ENCODE measurements at places on chromosomes 6 and 20.
A peak's percentile ranks its signal among the peaks of the same experiment; 100 is the strongest.

DNA sequence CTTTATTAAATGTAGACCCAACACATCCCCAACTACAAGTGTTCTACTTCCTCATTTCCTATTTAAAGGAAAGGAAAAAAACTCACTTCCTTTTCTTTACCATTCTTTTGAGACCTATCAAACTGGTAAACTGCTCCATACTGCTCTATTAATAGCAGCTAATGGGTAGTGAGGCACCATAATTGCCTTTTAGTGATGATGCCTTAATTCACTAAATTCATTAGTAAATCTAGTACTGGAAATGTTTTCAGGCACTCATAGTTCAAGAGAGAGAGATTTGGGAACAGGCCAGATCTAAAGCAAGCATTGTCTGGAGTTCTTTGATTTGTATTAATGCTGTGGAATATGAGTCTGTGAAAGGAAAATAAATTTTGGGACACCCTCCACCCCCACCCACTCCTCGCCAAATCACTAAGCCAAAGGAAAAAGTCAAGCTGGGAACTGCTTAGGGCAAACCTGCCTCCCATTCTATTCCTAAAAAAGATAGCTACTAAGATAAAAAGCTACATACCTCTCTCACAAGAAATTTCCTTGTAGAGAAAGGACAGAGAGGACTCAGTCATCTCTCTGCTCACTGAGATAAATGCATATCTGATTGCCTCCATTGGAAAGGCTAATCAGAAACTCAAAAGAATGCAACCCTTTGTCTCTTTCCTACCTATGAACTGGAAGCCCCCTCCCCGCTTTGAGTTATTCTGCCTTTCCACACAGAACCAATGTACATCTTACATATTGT, 13.6 kb upstream of the IBTK start:
- no peak for DNase-seq

DNA sequence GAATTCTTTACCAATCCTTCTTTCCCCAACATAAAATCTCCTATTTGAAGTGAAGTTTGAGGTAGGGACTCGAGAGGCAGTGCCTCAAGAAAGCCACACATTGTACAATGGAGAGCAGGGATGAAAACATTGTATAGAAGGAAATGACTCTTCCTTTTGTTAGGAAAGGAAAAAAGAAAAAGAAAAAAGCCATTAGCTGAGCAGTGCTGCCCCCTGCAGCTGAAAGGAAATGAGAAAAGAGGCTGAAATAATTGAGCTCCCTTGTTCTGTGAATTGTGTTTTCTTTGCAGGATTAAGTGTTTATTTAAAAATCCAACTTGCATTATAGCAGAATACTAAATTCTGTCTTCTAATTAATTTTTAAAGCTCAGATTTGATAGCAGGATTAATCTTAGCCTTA, 162.9 kb upstream of the SASH1 start:
- DNase-seq, result no peak

DNA sequence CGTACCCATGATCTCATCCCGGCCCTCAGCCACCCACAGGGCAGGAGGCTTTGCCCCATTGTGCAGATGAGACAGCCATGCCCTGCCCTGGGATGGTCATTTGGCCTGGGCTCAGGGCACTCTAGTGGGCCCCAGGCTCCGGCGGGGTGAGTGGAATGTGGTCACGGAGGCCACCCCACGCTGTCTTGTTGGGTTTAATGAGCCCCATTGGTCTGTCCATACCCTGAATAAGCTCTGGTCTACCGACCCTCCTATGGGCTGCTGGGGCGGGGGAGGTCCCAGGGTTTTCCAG, 50.6 kb downstream of the FGD2 start:
- no peak for DNase-seq

- DNase-seq, result peak; percentile 8
Observed at GRCh38 chr6:113018351-113019151, 671.4 kb downstream of the RFPL4B start.

DNA sequence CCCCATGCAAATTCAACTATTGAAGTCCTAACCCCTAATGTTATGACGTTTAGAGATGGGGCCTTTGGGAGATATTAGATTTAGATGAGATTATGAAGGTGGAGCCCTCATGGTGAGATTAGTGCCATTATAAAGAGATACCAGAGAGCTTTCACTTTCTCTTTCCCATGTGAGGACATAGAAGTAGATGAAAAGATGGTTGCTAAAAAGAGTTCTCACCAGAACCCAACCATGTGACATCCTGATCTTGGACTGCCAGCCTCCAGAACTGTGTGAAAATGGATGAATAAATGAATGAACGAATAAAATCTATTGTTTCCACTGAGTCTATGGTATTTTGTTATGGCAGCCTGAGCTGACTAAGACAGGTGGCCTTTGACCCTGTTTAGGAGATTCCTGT, 50.6 kb upstream of the FBXO30 start:
- no peak for DNase-seq

- peak; percentile 35 for DNase-seq
Observed at GRCh38 chr20:49450281-49450721, 32.2 kb downstream of the KCNB1 start.

- peak; percentile 48 for DNase-seq
Observed at GRCh38 chr20:6765469-6766058, 1.9 kb upstream of the BMP2 start.

- DNase-seq, result no peak
Observed at GRCh38 chr6:154301086-154301625, 55.4 kb downstream of the IPCEF1 start.

DNA sequence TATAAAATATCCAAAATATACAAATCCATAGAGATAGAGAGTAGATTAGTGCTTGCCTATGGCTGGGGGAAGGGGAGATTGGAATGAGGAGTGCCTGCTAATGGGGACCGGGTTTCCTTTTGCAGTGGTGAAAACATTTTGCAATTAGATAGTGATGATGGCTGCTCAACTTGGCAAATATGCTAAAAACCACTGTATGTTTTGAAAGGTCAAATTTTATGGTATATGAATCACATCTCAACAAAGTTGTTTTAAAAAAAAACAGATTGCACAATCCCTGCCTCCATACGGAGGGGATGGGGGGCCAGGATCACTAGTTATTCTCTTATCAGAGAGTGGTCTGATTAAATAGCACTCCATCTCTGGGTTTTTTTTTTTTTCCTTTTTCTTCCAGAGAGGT, 76.9 kb upstream of the RIPOR2 start:
- no peak for DNase-seq

DNA sequence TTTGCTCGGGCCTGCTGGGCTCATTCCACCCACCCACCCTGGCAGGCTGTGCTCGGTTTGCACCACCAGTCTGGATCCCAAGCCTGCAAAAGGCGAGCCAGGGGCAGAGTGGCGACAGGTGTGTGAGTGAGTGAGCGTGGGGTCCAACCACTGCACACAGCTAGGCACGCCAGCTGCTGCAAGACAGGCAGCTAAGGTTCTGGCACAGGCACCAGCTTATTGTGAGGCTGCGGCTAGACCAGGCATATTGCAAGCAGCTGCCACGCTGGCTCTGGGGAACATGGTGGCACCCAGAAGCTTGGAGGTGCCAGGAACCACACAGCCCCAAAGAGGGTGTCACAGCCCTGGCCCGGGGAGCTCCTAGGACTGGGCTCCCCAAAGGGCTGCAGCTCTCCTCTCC, 205.1 kb downstream of the ANKRD60 start:
- no peak for DNase-seq

DNA sequence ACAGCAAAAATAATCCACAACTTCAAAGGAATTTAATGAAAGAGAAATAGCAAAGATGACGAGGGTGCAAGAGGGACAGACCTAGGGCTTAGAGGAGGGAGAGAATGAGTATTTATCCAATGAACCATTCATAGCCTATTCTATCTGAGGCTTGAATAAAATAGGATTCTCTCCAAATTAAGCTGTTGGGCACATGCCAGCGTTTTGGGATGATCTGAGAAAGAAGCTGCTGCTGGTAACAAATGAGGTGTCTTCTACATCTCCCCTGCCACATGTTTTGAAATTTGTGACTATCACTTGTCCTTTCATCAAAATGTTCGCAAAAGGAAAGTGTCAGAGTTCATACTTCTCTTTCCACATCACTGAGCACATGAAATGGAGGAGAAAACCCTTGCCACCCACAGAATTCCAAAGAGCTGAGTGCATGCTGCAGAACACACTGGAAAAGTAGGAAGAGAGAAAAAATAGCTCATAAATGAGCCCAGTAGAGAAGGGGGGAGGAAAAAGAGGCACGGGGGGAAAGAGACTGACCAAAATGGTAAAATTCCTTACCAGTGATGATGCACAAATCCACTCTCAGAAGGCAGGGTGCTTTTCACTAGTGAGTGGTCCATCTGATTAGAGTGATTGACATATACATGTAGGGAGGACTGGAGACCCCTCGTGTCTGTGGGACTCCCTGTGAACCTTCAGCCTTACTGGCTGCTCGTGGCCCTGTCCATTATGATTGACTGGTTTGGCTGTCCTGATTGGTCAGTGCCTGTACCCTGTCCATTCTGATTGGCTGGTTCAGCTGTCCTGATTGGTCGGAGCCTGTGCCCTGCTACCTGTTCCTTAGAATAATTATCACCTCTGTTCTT, 180.5 kb downstream of the OGFRL1 start:
- DNase-seq, result peak; percentile 5

DNA sequence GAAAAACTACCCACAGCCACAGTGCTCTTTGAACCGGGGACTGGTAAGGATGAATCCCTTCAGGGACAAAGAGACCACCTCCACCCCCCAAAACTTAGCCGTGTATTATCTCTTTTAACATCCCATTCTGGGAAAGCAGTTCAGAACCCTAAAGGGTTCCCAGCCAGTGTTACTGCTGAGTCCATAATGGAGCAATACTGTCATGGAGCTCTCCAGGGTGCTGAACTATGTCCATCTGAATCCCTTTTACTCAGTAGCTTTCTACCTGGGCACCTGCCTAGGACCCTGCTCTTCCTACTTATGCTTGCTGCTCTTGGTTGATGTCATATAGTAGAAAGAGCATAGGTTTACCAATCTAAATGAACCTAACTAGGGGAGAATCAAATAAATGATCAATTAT, 22.3 kb upstream of the SAYSD1 start:
- no peak for DNase-seq

- DNase-seq, result peak; percentile 86
Observed at GRCh38 chr6:64012351-64013001, 376.9 kb downstream of the PHF3 start.

GRCh38 chr6:158697811-158698210, 48.0 kb downstream of the SYTL3 start:
- DNase-seq, result no peak

GRCh38 chr6:134174672-134175531, 122.5 kb upstream of the SLC2A12 start:
- peak; percentile 97 for DNase-seq

DNA sequence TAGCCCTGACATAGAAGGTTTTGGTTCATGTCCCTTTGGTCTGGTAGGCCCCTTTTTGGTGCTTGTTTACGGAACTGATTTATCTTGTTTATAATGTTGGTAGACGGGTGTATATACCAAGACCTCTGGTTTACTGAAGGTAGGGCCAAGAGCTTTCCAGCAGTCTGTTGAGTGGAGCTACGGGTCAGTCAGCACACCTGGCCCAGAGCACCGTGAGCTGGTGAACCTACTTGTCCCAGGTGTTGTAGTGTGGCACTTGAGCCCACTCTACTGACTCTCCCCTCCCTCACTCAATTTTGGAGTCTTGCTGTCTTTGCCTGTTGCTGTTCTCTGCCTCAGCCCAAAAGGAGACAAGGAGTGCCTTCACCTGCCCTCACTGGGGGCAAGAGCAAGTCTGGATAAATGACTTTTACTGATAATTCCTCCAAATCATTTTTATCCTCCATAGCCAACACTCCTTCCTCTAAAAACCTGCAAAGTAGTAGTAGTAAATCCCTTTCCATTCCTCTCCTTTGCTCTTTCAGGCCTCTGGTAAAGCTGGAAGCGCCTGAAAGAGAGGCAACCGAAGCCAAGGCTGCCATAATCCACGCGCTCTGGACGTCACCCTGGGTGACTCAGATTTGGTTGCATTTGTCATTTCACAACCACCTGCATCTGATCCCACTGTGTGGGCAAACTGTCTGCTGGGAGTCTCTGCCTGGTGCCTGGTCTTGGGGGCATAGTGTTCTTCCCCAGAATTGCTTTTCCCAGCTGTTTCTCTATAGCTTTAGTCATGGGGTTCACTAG, 22.2 kb downstream of the RREB1 start:
- peak; percentile 48 for DNase-seq

GRCh38 chr6:119186490-119186889, 108.0 kb upstream of the FAM184A start:
- DNase-seq, result no peak

- DNase-seq, result no peak
Observed at GRCh38 chr6:143744551-143745165, 66.9 kb downstream of the PHACTR2 start.

GRCh38 chr20:63351811-63352591, 9.1 kb downstream of the CHRNA4 start:
- DNase-seq, result peak; percentile 85

GRCh38 chr20:46717818-46718541, 8.5 kb downstream of the SLC2A10 start:
- DNase-seq, result no peak

DNA sequence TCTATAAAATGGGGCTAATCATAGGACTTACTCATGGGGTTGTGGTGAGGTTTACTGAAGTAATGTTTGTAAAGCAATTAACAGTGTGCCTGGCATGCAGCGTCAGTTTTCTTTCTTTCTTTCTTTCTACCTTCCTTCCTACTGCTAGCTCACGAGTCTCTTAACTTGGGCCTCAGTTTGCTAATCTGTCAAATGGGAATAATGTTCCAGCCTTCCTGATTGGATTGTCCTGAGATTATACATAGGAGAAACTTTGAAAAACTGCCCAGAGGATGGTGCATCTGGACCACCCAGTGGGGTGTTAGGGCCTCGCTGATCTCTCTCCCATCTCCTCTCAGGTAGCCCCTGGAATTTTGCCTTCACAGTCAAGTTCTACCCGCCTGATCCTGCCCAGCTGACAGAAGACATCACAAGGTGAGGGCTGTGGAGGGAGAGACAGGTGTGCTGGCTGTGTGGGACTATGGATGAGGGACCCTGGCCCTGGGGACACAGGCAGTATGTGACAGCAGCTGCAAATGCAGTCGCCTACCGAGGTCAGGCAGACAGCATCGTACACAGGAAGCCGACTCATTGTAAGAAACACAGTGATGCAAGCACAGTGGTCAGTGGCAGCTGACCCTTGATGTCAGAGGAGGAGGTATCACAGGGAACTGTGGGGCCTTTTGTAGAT, 27.5 kb downstream of the EPB41L1 start:
- DNase-seq, result no peak

DNA sequence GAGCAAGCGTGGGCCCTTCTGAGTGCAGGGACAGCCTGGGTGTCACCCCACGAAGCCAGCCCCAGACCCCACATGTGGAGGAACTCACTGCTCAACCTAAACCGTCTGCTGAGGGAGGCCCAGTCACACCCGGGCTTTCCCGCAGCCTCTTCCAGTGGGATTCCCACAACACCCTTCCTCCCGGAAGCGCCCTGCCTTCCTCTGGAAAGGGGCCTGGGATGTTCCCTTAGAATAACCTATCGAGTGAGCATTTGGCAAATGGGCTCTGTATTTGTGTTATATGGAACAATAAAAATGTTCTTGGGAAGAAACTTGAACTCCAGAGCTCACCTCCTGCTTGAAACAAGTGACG, 100.0 kb upstream of the DUSP22 start:
- no peak for DNase-seq
